ENCODE measurements at places on chromosomes 12 and 14. TPM values are rescaled to one million over a fixed set of nuclear protein-coding genes. Genes with fewer than 3 reads are reported as not detected.

STON2 gene
- total RNA-seq = 7.6 TPM

STXBP6 gene
- total RNA-seq = 16.0 TPM

NINJ2 gene
- total RNA-seq = 0.50 TPM

CLEC4D gene
- total RNA-seq = not detected

CMA1 gene
- total RNA-seq = not detected

LHX5 gene
- total RNA-seq = not detected

SYCP3 gene
- not detected for total RNA-seq

RD3L gene
- total RNA-seq = not detected

All from HT1080 (cell line).